NCI-H1105 (cell line): ENCODE measurements at places on chromosomes 4 and X.

- DNase-seq: no peak
Observed at GRCh38 chr4:171130256-171130801, 682.9 kb upstream of the GALNTL6 start.

- DNase-seq: no peak
Observed at GRCh38 chr4:95267081-95267480, 281.7 kb downstream of the UNC5C start.

- no peak for DNase-seq
Observed at GRCh38 chr4:5568931-5569330, 139.4 kb downstream of the EVC2 start.

GRCh38 chrX:106919932-106920452, at the start of gene CLDN2:
Gene CLDN2 (plus strand): TSS chrX:106920402. CDS start chrX:106928229, 7,827 bp downstream.
- DNase-seq: no peak

- DNase-seq: no peak
Observed at GRCh38 chrX:101171883-101172400, 47.6 kb upstream of the DRP2 start.

DNA sequence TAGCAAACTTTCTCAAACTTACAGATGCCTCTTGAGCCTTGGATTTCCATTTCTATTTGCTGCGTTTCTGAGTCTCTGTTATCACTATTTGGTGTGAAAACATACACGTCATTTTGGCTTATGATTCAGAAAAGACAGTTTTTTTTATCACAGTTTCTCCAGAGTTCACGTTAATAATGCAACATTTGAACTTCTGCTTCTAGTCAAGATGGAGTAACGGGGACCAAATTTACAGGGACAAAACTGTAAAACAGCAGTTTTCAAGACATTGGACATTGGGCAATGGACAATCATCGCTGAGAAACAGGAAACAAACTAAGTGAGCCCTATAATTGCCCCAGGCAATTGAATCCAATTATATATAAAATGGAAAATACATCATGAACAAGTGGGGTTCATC, 36.2 kb upstream of the TASL start:
- DNase-seq: no peak
